ENCODE measurements at places on chromosomes 3 and 15. TPM values are rescaled to one million over a fixed set of nuclear protein-coding genes. Genes with fewer than 3 reads are reported as not detected.

The RNU5B-1 gene
- not detected for total RNA-seq

DNA sequence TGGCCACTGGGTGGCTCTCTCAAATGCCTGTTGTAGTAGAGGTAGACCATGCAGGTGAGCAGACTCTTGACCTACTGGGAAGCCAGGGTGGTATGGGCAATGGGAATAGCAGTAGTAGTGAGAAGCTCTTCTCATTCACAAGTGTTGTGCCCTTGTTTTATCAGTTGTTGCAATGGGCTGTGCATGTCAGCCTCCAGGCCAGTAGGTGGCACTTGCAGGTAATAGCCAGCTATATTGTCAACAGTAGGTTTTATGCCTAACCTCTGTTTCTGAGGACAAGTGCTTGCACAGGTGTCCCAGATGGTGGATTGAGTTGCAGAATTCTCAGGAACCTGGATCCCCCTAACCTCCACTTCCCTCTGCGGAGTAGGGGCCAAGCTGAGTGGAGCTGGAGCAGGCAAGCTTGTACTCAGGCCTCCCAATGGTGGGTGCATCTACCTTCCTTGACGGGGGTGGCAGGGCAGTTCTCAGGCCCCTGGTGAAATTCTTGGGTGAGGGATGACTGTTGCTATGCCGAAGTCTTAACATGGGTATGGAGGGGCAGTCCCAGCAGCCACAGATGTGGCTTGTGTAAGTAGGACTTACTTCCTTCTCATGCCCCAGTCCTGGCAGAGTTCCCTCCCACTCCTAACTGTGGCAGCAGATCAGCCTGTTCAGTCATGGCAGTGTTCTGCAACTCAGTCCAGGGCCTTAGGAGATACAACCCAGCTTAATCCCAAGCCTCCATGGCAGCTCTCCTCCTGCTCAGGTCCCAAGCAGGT lies 104.3 kb downstream of the NEO1 start:
- no peak for DNase-seq

- DNase-seq: no peak
Observed at GRCh38 chr15:39854161-39854560, 65.9 kb downstream of the GPR176 start.

DNA sequence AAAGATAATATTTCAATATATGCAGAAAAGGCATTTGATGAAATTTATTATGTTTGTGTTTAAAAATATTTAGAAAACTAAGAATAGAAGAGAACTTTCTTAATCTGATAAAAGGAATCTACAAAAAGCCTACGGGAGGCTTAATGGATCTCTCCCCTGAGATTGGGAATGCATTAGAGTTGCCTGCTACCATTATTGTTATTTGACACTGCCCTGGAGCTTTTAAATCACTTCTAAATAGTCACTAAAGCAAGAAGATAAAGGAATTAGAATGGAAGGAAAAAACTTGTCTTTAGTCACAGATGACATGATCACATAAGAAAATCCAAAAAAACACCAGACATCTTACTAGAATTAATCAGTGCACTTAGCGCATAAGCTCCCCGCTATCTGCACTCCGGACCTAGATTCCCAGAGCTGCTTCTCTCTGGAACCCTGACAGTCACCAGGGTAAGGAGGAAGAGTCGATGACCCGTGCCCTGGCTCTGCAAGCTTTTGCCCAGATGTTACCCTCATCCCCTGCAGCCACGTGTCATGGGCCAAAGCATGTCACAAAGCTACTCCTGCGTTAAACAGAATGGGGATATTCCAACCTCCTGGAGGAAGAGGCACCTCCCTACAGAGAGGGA lies 97.1 kb downstream of the MINAR1 start:
- no peak for DNase-seq

DNA sequence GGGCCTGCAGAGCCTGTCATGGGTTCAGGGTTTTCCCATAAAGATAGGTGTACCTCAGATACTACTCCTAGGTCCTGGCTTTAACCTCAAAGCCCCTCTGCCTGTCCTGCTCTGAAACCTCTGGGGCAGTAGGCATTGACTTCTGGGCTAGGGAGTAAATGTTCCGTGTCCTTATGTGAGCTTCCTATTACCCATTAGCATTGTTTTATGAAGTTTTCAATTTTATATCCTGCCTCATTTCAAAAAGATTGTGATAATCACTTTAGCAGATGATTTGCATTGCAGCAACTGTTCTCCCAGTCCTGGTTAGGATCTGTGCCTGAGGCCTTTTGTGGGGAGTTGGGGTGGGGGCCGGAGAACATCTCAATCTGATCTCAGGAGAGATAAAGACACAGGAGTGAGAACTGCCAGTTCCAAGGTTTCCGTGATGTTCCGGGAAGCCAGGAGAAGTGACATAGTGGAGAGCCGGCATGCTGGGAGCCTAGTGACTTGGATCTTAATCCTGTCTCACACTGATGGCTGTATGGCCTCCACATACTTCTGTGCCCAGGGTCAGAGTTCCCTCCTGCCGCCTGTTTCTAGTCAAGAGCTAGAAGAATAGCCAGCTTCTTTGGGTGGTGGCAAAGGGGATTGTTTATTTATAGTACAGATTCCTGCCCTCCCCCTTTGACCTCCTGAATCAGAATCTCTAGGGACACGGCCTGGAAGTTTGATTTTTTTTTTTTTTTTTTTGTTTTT lies 10.6 kb downstream of the TPM1 start:
- peak; percentile 2 for DNase-seq

Measured in NCI-H460 (cell line).